ENCODE measurements at places on chromosomes 12 and 14.

DNA sequence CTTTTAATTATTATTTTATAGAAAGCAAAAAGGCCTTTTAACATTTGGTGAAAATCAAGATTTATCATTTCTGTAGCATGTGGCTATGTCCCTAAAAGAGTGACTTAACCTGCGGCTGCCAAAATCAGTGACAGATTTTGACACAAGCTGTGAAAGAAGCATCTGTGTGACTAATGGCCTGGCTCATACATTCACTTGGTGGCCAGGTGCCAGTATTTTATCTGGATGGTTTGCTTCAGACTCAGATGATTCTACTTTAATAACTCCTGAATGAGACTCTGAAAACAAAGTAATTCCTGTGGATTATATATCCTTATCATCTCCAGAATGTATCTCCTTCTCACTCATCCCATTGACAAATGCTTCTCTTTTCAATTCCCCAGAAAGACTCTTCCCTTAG, 103.0 kb downstream of the FSCB start:
- DNase-seq = peak; percentile 81

DNA sequence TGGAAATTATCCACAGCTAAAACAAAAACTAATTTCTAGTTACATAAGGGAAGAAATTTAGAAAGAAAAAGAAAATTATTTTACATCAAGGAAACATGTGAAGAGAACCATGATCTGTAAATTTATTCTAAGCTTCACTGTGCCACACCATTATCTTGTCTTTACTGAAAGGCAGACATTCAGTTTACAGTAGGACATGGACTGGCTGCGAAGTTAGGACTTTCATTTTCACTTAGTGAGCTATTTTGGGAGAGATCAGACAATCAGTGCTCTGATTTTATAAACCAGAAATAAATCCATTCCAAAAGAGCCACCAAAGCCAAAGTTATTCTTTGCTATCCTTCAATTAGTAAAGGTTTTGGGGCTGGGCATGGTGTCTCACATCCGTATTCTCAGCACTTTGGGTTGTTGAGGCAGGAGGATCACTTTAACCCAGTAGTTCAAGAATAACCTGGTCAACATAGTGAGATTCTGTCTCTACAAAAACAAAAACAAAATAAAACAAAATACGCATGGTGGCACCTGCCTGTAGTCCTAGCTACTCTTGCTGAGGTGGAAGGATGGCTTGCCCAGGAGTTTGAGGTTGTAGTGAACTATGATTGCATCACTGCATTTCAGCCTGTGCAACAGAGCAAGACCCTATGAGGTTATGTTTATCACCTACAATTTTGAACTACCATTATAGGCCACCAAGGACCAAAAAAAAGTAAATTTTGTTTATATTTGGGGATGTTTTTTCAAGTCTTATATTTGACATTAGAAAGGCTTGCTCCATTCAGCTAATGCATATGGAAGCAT, 1084.8 kb upstream of the ATXN7L3B start:
- no peak for DNase-seq

DNA sequence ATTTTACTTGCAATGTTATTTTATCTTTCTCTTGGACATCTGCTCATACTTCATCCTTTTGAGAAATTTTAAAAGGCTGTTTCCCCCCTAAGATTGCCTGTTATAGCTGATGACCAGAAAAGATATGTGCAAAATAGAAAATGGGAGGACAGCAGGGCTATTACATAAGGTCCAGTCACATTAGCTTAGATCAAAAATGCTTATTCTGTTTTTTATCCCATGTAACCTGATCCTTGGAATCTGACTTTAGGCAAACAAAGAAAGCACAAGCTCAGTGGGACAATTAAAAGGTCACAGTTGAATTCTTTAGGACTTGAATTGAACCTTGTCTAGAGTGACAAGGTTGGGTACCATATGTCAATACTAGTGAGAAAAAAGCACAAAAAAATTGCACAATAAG, 65.1 kb upstream of the TRHDE start:
- DNase-seq = peak; percentile 75

- no peak for DNase-seq
Measured at GRCh38 chr14:72666610-72667009, 227.3 kb downstream of the DPF3 start.

GRCh38 chr12:42904683-42905418, 315.3 kb upstream of the PRICKLE1 start:
- no peak for DNase-seq

All from NCI-H524 (cell line).